MM.1S (cell line): ENCODE measurements at places on chromosomes 6 and 20.

GRCh38 chr6:151847064-151847463 is 39.6 kb downstream of the ESR1 start:
- no peaks in the 10 kb centered on the region for H3K4me1 ChIP-seq
- H3K27ac ChIP-seq, result no peak overlapping the region
- no peak overlapping the region for H3K4me3 ChIP-seq
- no peaks in the 10 kb centered on the region for H3K36me3 ChIP-seq
- DNase-seq, result peak; percentile 31

- no peaks in the 10 kb centered on the region for H3K27me3 ChIP-seq
- H3K27ac ChIP-seq, result no peak overlapping the region
- no peaks in the 10 kb centered on the region for H3K36me3 ChIP-seq
- H3K4me3 ChIP-seq, result no peak overlapping the region
- H3K4me1 ChIP-seq, result no peaks in the 10 kb centered on the region
Measured at GRCh38 chr6:111888928-111889695, 15.9 kb upstream of the FYN start.

DNA sequence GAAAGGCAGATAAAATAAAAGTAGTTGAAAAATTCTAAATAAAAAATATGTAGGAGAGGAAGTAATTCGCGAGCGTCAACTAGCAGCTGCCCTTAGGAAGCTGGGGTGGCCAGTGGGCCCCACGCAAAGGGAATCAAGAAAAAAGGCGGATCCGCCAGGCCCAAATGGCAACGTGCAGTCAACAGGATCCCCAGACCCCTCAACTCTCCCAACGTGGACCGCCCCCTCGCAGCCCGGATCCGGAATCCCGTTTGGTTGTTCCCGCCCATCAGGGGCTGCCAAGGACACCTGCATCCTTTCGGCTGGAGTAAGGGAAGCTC is 296 bp downstream of the DZANK1 start:
- H3K4me1 ChIP-seq, result peaks cover 3% of the 10 kb centered on the region; the same call in 1 of the 2 replicates
- no peak overlapping the region for H3K27ac ChIP-seq
- DNase-seq, result peak; percentile 9
- no peaks in the 10 kb centered on the region for H3K36me3 ChIP-seq
- no peaks in the 10 kb centered on the region for H3K27me3 ChIP-seq

DNA sequence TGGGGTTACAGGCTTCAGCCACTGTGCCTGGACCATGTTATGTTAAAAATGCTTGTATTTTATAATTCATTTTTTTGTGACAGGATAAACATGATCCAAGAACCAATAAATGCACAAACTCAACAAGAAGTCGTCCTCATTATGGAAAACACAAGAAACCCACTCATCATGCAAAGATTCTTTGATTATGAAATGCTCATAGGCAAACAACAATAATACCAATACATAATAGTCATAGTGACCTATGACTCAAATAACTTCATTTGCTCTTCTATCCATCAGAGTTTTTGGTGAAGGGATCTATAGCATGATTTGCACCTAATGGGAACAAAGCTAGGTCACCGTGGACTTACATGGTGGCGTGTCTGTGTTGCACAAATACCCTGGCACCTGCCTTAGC is 217.1 kb upstream of the THEMIS start:
- H3K4me3 ChIP-seq, result no peak overlapping the region
- DNase-seq, result no peak
- H3K36me3 ChIP-seq, result no peaks in the 10 kb centered on the region
- no peak overlapping the region for H3K27ac ChIP-seq

DNA sequence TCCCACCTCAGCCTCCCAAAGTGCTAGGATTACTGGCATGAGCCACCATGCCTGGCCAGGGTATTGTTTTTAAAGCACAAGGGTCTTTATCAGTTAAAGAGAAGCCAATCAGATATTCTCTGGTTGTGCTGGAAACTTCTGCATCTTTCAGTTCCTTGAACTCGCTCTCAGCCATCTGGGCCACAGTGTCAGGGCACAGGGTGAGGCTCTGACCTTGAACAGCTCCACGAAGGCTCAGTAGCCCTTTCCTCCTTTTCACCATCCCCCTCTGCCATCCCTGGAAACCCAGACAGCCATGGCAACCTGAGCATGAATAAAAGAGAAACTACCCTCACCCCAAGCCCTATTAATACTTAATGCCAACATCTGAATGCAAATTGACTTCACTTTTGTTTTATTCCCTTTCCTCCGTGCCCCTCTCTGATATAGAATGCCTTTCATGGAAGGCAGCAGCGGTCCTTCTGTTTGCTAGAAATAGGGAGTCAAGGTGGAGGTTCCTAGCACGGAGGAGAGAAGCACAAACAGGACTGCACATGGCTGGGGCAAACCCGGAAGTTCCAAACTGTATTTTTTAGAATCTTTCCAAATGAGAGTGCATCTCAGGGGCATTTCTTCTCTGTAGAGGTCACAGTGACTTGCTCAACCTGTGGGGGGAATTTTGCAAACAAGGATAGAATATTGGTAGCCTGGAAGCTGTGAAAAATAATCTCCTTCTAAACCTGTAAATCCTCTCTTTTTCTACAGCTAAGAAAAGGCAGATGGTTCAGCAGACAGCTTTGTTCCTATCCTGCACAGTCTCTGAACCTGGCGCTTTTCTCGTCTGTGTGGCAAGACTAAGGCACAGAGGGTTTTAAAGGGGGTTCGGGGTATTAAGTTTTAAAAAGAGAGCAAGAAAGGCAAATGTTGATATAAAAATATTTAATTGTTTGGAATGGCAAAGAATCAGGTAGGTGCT is 176.4 kb upstream of the RREB1 start:
- no peaks in the 10 kb centered on the region for H3K36me3 ChIP-seq
- no peak for DNase-seq
- no peak overlapping the region for H3K27ac ChIP-seq
- no peaks in the 10 kb centered on the region for H3K4me1 ChIP-seq
- H3K27me3 ChIP-seq, result no peaks in the 10 kb centered on the region
- no peak overlapping the region for H3K4me3 ChIP-seq

DNA sequence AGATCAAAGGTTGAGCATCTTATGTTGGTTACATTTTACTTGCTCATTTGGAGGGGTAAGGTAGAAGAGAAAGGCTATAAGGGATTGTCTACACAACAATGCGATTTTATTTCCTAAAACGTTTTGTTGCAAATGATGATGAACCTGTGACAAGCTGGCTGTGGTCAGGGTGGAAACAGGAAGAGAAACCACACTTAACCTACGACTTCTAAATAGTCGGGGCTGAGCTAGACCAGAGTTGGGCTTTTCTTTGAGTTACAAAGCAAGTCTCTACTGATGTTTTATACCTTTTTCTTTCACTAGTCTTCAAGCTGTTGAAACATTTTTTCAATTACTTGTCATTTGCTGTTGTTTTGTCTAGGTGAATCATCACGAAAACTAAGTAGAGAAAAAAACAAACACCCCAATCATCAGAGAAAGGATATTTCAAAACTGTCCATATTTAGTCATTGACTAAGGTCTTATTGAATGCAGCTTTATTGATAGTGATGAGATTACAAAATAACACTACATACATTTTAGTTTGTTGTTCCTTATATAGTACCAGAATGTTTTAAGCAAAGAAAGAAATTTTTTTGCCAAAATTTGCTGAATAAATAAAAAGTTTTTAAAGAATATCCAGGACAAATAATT is 18.0 kb downstream of the KLHL31 start:
- no peaks in the 10 kb centered on the region for H3K36me3 ChIP-seq
- H3K4me3 ChIP-seq, result no peak overlapping the region
- H3K4me1 ChIP-seq, result peaks cover 16% of the 10 kb centered on the region
- H3K27ac ChIP-seq, result no peak overlapping the region
- peaks cover 74% of the 10 kb centered on the region for H3K27me3 ChIP-seq
- peak; percentile 65 for DNase-seq

DNA sequence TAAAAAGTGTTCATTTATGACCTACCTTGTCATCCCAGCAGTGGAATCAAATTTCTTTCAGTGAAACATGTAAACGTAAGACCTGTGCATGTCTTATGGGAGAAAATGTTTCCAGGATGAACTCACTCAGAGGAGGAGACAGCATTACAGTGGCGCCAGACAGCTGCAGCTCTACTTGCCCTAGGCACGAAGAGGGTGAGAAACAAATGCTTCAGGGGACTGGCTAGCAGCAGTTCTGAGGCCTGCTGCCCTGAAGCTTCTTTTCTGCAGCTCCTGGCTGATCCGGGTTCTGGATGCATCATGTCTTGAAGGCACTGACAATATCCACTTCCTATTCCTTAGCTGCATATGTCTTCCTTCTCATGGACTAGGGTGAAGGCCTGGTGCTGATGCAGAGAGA is 120.2 kb downstream of the QRSL1 start:
- H3K4me1 ChIP-seq, result no peaks in the 10 kb centered on the region
- no peak overlapping the region for H3K4me3 ChIP-seq
- no peaks in the 10 kb centered on the region for H3K27me3 ChIP-seq
- DNase-seq, result no peak
- H3K27ac ChIP-seq, result no peak overlapping the region

DNA sequence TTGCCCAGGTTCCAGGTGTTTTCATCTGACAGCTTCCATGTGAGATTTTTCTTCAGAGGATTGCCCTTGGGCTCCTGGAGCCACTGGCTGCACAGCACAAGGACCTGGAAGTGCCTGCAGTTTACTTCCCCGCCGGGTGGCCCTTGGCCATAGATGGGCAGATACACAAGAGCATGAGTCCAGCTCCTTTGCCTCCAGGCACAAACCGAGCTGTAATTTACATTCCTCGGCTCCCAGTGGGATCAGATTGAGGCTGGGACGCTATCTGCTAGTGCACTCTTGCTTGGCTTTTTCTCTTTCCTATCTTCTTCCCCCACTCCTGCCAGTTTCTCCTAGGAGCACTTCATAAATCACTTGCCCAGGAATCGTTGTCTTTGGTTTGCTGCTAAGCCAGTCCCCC is 85.4 kb upstream of the RALY start:
- H3K27me3 ChIP-seq, result no peaks in the 10 kb centered on the region
- no peak for DNase-seq
- no peak overlapping the region for H3K4me3 ChIP-seq
- H3K27ac ChIP-seq, result no peak overlapping the region
- no peaks in the 10 kb centered on the region for H3K36me3 ChIP-seq

- no peaks in the 10 kb centered on the region for H3K4me1 ChIP-seq
- no peak for DNase-seq
Measured at GRCh38 chr6:121809211-121809610, 373.8 kb downstream of the GJA1 start.

DNA sequence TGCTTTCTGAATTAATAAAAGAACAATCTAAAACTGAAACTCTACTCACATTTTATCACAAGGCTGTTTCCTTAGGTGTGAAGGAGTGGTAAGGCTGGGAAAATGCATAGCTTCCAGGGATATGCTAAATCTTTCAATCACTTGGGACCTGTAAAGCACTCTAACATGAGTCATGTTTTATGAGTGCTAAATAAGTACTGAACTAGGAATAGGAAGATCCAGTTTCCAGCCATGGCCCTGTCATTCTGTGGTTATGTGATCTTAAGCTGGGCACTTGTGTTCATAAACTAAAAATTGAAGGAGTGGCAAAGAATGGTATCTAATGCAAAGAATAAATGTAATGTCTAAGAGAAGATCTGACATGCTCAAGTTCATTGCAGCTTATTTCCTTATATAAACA is 6.1 kb upstream of the TMEM200A start:
- no peak overlapping the region for H3K27ac ChIP-seq
- H3K36me3 ChIP-seq, result no peaks in the 10 kb centered on the region
- H3K4me3 ChIP-seq, result no peak overlapping the region
- H3K4me1 ChIP-seq, result no peaks in the 10 kb centered on the region
- no peak for DNase-seq

- no peaks in the 10 kb centered on the region; the same call in 1 of the 2 replicates for H3K4me1 ChIP-seq
- H3K27ac ChIP-seq, result peak overlapping the region; percentile 62; the same call in 1 of the 2 replicates
- DNase-seq, result peak; percentile 36
- no peaks in the 10 kb centered on the region for H3K36me3 ChIP-seq
Measured at GRCh38 chr20:11891077-11891775, 26.5 kb upstream of the BTBD3 start.

GRCh38 chr6:153073841-153074240 is 57.2 kb downstream of the RGS17 start:
- H3K36me3 ChIP-seq, result no peaks in the 10 kb centered on the region
- no peak overlapping the region for H3K4me3 ChIP-seq
- DNase-seq, result no peak
- H3K4me1 ChIP-seq, result no peaks in the 10 kb centered on the region
- H3K27me3 ChIP-seq, result no peaks in the 10 kb centered on the region

- H3K27ac ChIP-seq, result no peak within 1 kb of the TSS
- no peak for DNase-seq
- H3K27me3 ChIP-seq, result peaks cover 68% of the 10 kb centered on the region
- no peak within 1 kb of the TSS for H3K4me3 ChIP-seq
- H3K36me3 ChIP-seq, result no peaks in the 10 kb centered on the region
- peaks cover 13% of the 10 kb centered on the region for H3K4me1 ChIP-seq
Measured at GRCh38 chr6:24935366-24936152, at the start of gene RIPOR2. RIPOR2 (minus strand) TSS chr6:24935960; CDS start chr6:24935898, 62 bp downstream.

- no peaks in the 10 kb centered on the region for H3K36me3 ChIP-seq
- no peak for DNase-seq
- no peak overlapping the region for H3K27ac ChIP-seq
- H3K4me3 ChIP-seq, result no peak overlapping the region
Measured at GRCh38 chr6:11236076-11236750, 3.7 kb upstream of the NEDD9 start.

GRCh38 chr20:20851385-20851784 is 138.9 kb upstream of the RALGAPA2 start:
- H3K4me3 ChIP-seq, result no peak overlapping the region
- no peaks in the 10 kb centered on the region for H3K36me3 ChIP-seq
- H3K27me3 ChIP-seq, result no peaks in the 10 kb centered on the region
- DNase-seq, result no peak
- H3K27ac ChIP-seq, result no peak overlapping the region
- no peaks in the 10 kb centered on the region for H3K4me1 ChIP-seq

- DNase-seq, result peak; percentile 88
- no peaks in the 10 kb centered on the region for H3K27me3 ChIP-seq
Measured at GRCh38 chr6:36752886-36753506, 55.4 kb downstream of the RAB44 start.

DNA sequence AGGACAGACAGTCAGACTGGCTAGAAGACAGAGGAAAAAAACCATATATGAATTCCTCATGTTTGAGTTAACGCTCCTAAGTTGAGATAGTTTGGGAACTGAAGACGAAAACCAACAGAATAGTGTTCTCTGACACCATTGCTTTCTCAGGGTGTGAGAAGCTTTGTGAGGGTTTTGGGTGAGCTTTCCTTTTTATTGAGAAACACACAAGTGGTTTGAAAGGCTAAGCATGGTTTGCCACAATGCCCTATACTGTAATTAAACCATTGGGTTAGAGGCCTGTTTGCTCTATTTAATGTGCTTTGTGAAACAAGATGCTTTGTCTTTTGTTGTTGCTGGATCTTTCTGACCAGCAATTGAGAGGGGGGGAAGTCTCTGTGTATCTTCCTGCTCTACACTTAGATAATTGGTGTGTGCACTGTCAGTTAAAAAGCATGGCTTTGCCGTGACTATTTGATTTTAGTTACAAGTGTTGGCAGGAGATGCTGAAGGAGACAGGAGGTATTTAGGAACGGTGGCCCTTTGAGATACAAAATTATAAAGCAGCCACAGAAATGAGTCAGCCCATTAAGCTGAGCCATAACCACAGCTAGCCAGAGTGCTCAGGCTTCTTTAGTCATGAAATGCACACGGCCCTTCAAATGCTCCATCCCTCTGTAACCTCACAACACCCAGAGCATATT is 273.0 kb upstream of the PREP start:
- H3K4me3 ChIP-seq, result no peak overlapping the region
- no peaks in the 10 kb centered on the region for H3K4me1 ChIP-seq
- no peak for DNase-seq
- H3K27me3 ChIP-seq, result no peaks in the 10 kb centered on the region
- H3K27ac ChIP-seq, result no peak overlapping the region
- no peaks in the 10 kb centered on the region for H3K36me3 ChIP-seq
